Kidney glomerular epithelial cell (primary cell): ENCODE measurements at places on chromosomes 11 and 22.
A peak's percentile ranks its signal among the peaks of the same experiment; 100 is the strongest.

DNA sequence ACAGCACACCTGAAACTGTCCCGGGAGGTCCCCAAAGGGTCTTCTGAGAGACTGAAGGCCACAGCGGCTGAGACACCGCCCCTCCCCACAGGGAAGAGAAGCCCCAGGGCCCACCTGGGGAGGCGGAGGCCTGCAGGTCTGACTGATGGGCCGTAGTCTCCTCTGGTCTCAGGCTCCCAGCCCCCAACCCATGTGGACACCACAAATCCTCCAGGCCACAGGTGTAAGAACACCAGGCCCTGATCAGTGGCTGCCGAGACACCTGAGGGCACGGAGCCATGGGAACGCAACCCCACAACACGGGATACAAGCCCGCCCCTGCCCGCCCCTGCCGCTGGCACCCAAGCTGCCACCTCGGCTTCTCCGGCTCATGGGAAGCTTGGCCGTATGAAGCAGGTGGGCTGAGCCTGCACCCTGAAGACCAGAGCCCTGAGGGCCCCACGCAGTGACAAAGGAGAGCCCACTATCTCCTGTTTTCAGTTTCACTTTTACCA is 46.3 kb downstream of the BRD1 start:
- no peak for DNase-seq

DNA sequence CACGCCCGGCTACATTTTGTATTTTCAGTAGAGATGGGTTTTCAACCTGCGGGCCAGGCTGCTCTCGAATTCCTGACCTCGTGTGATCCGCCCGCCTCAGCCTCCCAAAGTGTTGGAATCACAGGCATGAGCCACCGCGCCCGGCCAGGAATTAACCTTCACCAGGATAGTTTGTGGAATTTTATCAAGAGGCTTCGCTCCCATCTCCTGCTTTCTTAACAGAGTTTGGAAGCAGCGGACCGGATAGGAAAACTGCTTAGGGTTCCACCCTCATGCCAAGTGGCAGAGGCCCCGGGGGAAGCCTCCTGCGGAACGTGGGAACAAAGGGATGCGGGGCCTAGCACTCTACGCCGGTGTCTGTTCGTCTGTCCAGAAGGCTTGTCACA is 229.9 kb downstream of the ST3GAL4 start:
- peak; percentile 79 for DNase-seq

DNA sequence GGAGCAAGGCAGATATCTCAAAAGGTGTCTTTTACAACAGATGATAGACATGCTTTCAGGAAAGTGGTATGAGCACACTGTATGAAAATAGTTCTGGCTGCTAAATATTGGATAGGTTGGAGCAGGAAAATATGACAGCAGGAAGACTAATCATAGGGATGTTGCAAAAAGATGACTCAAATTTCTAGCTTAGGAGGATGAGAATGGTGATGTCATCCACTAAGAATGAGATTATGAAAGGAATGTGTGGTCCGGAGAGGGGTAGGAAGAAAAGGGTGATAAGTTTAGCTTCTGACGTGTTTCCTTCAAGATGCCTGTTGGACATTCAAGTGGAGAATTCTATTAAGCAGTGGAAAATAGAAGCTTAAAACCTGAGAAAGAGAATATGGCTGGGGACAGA is 46.4 kb downstream of the RCN1 start:
- peak; percentile 97 for DNase-seq

DNA sequence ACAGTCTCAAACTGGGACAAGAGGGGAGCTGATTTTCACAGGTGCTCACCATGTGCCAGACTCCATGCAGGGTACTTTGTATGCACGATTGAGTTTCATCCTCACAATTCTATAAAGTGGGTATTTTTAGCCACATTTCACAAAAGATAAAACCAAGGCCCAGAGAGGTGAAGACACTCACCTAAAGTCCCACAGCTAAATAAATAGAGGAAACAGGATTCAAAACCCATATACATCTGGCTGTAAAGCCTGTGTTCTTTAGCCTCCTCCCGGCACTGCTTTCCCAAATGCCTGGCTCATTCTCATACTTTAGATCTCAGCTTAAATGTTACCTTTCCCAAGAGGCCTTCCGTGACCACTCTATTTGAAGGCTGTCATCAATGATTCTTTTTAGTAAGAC is 13.2 kb upstream of the KCTD14 start:
- no peak for DNase-seq

DNA sequence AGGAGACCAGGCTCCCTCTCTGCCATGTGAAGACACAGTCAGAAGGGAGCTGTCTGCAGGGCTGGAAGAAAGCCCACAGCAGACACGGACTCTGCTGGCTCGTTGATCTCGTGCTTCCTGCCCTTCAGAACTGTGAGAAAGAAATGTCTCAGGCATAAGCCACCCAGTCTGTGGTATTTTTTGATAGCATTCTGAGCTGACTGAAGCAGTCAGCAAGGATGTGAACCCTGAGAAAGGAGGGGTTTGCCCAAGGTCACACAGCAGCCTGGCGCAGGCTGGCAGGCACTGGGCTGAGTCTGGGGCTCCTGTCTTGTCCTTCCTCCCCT is 255.1 kb upstream of the B3GAT1 start:
- no peak for DNase-seq

GRCh38 chr22:42425337-42425988 is 6.7 kb downstream of the NFAM1 start:
- DNase-seq: no peak

GRCh38 chr11:104169091-104169490 is 5.1 kb upstream of the PDGFD start:
- no peak for DNase-seq

- no peak for DNase-seq
Observed at GRCh38 chr11:129968591-129969419, 33.8 kb downstream of the PRDM10 start.

GRCh38 chr11:74471668-74472429 is 4.5 kb upstream of the KCNE3 start:
- DNase-seq: no peak

- no peak for DNase-seq
Observed at GRCh38 chr22:37726241-37726887, 29.5 kb downstream of the TRIOBP start.

DNA sequence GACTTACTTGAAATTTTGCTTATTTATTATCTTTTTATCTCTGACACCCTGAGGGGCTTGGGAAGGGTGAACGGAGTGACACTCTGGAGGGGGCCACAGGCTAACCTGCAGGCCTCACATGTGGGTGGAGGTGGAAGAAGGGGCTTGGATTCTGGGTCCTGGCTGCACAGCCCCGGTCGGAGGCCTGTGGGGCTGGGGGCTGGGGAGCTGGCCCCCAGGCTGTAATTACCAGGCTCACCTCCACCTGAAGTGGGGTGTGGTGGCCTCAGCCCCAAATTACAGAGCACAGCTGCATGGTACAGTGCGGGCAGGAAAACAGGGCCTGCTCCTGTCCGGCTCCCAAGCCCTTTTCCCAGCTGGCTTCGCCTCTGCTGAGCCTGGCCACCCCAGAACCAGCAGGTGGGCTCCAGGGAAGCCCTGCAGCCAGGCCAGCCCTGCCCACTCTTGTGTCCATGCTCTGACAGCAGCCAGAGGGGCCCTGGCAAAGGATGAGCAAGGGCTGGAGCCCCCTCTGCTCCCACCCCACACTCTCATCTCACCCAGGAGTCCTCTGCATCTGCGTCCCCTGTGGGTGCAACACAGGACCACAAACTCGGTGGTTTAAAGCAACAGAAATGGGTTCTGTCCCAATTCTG is 48.0 kb downstream of the IGF2 start:
- no peak for DNase-seq

GRCh38 chr11:128400382-128401203 is 186.8 kb downstream of the ETS1 start:
- DNase-seq: no peak

- no peak for DNase-seq
Observed at GRCh38 chr22:20107951-20108756, 7.8 kb upstream of the RANBP1 start.

DNA sequence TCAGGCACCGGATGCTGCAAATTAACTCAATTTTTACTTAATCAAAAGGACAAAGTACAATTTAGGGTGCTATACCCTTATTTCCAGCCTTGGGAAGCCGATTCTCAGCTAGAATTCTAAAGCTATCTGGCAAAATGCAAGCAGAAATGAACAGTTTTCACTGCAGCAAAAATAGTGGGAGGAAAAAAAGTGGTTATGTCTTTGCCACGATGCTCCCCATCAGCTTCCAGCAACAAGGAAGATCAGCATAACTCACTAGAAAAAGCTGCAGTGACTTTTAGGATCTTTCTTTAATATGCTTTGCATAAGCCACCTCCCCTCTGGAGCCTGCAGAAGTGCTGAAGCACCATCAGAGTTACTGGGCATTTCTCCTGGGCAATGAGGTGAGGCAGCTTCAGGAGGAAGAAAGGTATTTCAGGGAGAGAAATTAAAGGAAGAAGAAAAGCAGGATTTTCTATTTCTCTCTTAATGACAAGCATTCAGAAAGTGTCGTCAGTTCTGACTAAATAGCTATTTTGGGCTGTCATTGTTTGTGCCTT is 702.9 kb downstream of the DLG2 start:
- no peak for DNase-seq

- no peak for DNase-seq
Observed at GRCh38 chr11:103450241-103450640, 341.0 kb downstream of the DYNC2H1 start.

- DNase-seq: no peak
Observed at GRCh38 chr11:6565988-6566703, 37.3 kb downstream of the RRP8 start.

- DNase-seq: no peak
Observed at GRCh38 chr11:25612806-25613205, 719.1 kb upstream of the ANO3 start.

DNA sequence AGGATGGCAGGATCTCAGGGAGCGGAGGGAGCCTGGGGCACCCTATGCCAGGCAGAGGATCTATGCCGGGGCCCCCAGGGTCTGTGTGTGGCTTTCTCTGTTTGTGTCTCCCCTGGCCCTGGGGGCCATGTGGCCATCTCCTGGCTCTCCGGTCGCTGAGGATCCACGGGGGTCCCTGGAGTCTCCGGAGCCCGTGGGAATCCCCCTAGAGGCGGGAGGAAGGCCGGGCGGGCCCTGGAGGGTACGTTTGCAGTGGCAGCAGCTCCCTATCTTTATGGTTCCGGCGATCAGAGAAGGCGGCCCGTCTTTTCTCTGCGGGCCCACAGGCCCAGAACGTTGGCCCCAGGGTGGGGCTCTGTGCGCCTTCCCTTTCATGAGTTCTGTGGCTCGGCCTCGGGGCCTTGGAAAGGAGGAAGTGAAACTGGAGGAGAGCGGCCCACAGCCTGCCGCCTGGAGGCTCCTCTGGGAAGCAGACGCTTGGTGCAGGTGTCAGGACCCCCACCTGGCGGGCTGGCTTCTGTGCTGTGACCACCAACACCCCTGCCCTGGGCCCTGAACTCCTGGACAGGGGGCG is 82.1 kb downstream of the KCNQ1 start:
- no peak for DNase-seq

DNA sequence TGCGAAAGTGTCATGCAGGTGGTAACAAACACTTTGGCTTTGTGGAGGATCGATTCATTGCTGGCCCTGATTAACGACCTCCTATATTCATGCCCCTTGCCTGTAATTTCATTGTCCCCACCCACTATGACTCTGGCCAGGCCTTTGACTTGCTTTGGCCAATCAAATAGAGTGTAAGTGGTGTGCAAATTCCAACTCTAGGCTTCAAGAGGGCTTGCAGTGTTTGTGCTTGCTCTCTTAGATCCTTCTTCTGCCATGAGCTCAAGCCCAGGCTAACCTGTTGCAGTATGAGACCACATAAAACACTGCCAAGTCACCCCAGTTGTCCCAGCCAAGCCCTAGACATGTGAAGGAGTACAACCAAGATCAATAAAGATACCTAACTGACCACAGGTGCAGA is 48.0 kb downstream of the RCN1 start:
- no peak for DNase-seq

- no peak for DNase-seq
Observed at GRCh38 chr22:25774575-25775026, 32.6 kb downstream of the MYO18B start.

- DNase-seq: no peak
Observed at GRCh38 chr22:30397656-30398635, 1.1 kb downstream of the SEC14L2 start.

DNA sequence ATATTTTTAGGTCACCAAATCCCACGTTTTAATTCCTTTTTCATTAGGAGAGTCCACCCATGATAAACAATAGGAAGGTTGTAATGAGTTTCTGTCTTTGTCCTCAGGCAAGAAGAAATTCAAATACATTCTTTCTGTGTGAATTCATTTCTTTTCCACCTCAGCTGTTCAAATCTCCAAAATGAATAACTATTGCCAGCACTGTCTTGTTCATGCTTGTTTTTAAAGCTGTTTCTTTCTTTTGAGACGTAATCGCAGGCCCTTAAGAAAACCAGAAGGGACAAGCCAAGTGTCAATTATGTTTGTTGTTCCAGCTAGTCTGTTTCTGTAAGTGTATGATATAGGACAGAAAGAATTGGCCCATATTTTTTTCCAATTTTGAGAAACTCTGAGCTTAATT is 20.2 kb downstream of the MMP27 start:
- DNase-seq: no peak

- DNase-seq: no peak
Observed at GRCh38 chr11:48014917-48015316, 34.6 kb downstream of the PTPRJ start.

DNA sequence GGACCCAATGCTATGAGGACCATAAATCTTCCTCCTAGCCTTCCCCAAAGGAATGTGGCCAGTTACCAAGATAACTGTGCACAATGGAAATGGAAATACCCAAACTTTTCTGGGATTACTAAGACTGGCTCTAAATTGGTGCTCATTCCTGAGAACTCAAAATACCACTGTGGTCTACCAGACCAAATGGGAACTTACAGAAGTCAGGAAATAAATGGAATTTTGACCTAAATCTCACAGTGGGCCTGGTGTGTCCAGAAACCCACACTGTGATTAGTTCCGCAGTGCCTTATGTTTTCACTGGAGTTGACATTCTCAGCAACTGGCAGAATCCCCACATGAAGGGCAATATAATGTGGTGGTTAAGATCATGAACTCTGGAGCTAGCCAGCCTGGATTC is 99.4 kb upstream of the ZC3H12C start:
- DNase-seq: no peak

DNA sequence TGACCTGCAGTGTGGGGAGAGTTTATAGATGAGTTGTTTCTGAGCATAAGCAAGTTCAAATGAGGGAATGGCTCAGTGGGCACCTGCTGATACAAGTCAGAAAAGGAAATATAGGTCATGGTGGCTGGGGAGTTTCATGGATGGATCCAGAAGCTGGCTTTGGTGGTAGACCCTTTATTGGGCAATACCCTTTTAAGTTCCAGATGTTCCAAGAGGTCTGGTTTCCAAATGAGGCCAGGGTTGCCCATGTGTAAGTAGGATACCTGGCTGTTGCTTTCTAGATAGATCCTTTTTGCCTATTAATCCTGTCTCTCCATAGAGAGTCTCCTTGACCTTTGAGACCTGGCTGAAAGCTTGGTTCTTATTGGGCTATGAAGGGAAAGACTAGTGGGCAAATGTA is 2.2 kb downstream of the STIM1 start:
- no peak for DNase-seq

GRCh38 chr11:64224891-64225607 is 937 bp downstream of the TRPT1 start:
- no peak for DNase-seq
